Left cardiac atrium (tissue), 4 donors: ENCODE measurements at places on chromosomes 12 and 14. TPM values are rescaled to one million over a fixed set of nuclear protein-coding genes. Genes with fewer than 3 reads are reported as not detected.

MYO1A gene
- 0.13 TPM for total RNA-seq

CCND2 gene
- 170 TPM for total RNA-seq

TMTC1 gene
- 49.5 TPM for total RNA-seq

SVOP gene
- 0.10 TPM for total RNA-seq

ASCL1 gene
- not detected for total RNA-seq

KRT82 gene
- total RNA-seq: not detected

LRCOL1 gene
- not detected for total RNA-seq

STYX gene
- 12.5 TPM for total RNA-seq

KRT8 gene
- total RNA-seq: 233 TPM
